Fibroblast of villous mesenchyme (primary cell): ENCODE measurements at places on chromosomes 2 and 18.

- no peak for DNase-seq
These were observed 87.8 kb downstream of the KCTD1 start for GRCh38 chr18:26460449-26461091.

DNA sequence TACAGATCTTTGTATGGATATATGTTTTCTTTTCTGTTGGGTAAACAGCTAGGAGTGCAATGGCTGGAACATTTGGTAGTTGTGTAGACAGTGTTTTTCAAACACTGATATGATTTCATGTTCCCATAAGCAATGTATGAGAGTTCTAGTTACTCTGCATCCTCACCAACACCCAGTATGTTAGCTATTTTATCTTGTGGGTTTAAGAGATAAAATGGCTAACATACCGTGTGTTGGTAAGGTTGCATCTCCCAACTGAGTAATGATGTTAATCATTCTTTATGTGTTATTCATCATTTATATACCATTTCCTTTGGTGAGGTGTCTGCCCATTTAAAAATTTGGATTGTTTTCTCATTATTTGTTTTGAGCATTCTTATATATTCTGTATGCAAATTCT lies 65.7 kb downstream of the LYPD6B start:
- peak; percentile 19 for DNase-seq

- DNase-seq = no peak
These were observed 42.9 kb downstream of the ORC4 start for GRCh38 chr2:147977679-147978078.

DNA sequence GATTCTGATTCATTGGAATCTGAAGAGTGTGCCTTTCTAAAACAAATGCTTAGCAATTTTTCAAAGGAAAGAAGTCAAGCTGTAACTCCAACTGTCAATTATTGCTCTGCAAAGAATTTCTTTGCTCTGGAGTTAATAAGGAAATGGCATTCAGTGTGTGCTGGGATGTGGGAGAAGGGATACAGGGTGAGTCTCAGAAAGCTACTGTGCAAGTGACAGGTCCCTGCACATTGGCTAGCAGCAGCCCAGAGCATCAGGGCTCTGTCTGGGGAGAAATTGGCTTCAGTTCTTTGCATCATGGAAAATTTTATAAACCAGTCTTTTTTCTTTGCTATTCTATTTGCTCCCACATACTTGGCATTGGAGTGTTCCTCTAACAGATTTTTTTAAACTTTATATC lies 1.1 kb upstream of the SYT4 start:
- DNase-seq = no peak

GRCh38 chr18:70420146-70420898 lies 131.5 kb downstream of the SOCS6 start:
- peak; percentile 99 for DNase-seq

DNA sequence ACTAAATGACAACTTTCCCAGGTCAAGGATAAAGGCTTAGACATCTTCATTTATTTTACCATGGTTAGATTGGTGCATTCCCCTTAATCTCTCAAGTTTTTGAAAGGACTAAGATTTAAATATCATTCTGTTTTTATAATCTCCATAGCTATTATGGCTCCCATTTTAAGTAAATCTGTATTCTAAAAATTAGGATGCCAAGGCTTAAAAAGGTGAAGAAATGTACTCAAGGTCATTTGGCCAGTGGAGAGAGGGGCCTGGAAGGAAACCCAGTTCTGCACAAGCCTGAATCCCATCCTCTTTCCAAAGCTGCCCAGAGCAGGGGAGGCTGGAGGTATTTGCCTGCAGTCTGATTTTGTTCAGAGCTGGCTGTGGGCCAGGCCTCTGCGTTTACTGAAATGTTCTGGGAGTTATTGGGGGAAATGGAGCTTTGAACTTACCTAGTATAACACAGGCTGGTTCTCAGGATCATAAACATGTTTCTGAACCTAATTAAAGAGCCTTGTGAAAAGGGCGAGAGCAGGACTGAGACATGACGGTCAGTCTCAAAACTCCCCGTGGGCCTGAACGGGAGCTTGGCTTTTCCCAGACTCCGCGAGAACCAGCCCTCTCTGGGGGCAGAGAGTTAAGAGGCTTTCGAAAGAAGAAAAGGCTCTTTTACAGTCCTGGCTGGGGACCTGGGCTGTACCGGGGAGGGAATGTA lies 85.6 kb downstream of the DDX1 start:
- DNase-seq = peak; percentile 8
